ENCODE measurements at places on chromosomes 2 and 18.

DNA sequence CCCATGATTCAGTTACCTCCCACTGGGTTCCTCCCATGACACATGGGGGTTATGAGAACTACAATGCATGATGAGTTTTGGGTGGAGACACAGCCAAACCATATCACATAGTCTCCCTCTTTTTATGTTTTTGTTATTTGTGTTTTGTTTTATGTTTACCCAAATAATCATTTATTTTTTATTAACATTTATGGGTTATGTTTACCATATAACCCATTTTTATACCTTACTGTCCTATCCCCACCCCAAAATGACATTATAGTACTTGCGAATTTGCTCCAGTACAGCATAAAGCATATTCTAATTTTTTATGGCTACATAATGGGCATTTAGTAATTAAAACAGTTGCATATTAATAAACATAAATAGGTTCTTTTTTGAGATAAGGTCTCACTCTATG is 61.9 kb upstream of the TTC27 start:
- no peak for DNase-seq

DNA sequence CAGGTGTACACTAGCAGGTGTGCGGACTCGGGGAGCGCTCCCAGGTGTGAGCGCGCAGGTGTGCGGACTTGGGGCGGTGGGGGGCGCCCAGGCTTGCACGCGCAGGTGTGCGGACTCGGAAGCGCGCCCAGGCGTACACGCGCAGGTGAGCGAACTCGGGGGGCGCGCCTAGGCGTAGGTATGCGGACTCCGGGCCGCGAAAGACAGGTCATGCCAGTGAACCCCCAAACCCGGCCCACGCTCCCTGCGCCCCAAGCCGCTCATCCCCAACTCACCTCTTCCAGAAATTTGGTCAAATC is 342 bp downstream of the CYB5A start:
- DNase-seq, result no peak

DNA sequence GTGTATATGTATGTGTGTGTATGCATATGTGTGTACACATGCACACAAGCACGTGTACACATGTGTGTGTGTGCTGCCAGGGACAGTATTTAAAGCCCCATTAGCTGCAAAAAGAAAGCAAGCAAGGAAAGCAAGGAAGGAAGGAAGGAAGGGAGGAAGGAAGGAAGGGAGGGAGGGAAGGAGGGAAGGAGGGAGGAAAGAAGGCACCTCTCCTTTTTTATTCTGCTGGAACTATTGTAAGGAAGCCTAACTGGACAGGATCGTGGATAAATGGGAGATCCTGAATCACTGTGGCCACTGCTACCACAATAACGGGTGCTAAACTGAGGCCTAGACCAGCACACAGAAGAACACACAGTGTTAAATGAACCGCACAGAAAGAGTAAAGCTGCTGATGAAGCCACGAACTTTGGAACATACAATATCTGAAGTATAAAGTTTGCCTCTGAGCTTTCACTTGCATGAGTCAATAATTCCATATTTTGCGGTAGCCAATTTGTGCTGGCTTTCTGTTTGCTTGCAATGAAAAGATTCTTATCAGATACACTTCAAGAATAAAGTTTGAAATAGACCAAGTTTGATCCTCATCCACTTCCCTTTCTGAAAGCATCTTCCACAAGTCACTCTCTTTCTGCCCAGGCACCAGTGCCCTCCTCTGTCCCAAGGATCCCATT is 15.5 kb downstream of the CACNB4 start:
- no peak for DNase-seq

DNA sequence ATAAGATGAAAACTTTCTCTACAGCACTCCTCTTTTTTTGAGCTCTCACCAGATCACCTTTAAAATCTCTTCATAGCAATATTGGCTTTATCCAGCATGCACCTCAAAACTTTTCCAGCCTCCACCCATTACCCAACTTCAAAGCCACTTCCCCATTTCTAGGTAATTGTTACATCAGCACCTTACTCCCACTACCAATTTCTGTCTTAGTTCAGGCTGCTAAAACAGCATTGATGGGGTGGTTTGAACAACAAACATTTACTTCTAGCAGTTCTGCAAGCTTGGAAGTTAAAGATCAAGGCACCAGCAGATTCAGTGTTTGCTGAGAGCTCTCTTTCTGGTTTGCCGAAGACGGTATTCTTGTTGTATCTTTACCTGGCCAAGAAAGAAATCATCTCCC is 114.0 kb upstream of the SLC39A10 start:
- DNase-seq, result no peak

- no peak for DNase-seq
Observed at GRCh38 chr18:13982126-13982525, 66.8 kb upstream of the MC2R start.
